ENCODE measurements at places on chromosomes 7 and 10.

GRCh38 chr10:69425511-69426298 lies 9.0 kb upstream of the TACR2 start:
- DNase-seq: no peak

- no peak for DNase-seq
Measured at GRCh38 chr7:150931199-150931869, 46.8 kb downstream of the KCNH2 start.

- DNase-seq: no peak
Measured at GRCh38 chr7:85928500-85928899, 715.2 kb upstream of the GRM3 start.

GRCh38 chr7:12637819-12638592 lies 49.4 kb upstream of the ARL4A start:
- DNase-seq: no peak

DNA sequence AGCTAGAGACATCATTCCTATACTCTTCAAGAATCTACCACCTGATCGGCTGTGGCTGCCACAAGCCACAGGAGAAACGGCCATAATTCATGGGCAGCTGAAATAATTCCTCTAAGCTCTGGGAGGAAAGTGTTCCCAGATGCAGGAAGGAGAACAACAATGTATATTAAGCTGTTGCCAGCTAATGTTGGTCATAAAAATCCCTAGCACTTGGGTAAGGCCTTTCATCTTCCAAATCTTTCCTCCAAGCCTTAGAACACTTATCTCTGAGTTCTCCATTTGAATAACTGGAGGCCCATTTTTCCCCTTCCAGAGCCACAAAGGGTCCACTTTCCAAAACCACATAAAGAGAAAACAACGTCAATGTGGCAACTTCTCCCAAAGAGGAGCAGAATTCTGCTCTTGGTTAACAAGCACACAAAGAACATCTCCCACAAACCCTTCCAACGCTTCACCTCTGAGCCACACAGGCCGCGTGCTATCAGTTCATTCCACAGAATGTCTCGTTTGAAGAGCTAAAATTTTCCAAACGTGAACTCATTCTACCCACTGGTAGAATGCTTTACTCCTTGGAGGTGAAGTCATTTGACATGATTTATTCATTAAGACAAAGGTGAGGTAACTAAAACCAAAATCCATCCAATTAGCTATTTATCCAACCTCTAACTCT lies 11.2 kb downstream of the KCNMA1 start:
- no peak for DNase-seq

Measured in SW 1271 (cell line).